ENCODE measurements at places on chromosomes 5 and 9.

DNA sequence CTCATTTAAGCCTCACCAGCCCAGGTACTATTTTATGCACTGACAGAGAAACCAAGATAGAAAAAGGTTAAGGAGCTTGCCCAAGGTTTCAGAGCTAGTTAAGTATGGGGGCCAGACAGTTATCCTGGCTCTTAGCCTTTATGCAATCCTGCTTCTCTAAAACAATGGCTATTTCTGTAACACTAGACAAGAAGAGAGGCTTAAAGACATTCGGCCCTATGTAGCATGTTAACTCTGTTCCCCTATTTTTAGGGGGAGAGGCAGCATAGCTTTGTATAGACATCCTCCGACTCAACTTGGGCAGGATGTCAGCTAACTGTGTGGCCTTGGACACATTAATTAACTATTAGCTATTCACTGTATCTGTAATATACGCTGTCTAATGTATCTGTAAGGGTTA is 54.6 kb downstream of the LHFPL2 start:
- peak; percentile 49 for DNase-seq

DNA sequence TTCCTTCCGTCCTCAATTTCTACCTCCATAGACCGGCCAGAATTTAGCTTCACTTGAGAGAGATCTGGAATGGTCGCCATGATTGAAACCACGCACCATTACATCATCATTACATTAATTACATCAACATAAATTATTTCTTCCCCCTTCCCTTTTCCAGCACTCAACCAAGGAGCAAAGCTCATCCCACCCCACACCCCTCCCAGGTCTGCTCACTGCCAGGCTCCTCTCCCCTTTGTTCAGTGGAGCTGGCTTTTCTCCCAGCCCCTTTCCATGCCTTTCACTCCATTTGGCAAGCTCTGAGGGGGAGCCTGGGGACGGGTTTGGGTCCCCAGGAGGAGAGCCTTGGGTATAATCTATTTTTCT is 8.4 kb downstream of the RACK1 start:
- DNase-seq, result no peak

GRCh38 chr5:132591145-132591544 is 34.4 kb downstream of the RAD50 start:
- no peak for DNase-seq

DNA sequence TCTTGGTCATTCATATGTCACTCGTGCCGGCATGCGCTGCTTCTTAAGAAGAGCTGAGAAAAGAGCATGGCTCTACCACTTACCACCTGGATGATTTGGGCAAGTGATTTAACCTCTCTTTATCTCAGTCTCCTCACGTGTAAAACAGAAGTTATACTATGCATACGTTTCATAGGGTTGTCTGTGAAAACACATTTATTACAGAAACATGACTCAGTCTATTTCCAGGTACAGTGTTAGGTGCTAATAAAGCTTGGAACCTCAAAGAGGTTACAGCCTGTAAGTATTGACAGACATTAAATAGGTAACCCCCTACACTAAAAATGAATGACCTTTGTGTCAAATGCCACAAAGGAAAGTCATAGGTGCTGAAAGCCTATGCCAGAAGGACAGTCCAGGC is 43.1 kb downstream of the MED27 start:
- no peak for DNase-seq

- no peak for DNase-seq
These were observed 353.9 kb upstream of the PAPPA start for GRCh38 chr9:115799734-115800133.

GRCh38 chr5:100877274-100877673 is 25.8 kb downstream of the ST8SIA4 start:
- peak; percentile 79 for DNase-seq

DNA sequence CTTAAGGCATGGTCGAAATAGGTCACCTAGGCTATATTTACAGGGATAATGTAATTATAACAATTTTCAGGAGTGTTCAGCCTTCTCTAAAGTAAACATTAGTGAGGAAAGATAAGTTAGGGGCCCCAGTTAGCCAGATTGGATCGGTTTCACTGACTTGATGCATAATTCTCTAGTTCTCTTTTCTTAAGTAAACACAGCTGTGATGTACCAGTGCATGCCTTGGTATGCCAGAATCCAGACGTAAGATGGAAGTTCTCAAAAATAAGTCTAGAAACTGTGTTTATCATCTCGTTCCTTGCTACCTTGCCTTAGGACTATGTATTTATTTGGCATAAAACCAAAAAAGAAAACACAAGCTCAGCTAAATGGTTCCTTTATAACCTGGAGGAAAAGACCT is 442.2 kb upstream of the CLINT1 start:
- no peak for DNase-seq

GRCh38 chr9:114169029-114169951 is 14.0 kb downstream of the COL27A1 start:
- no peak for DNase-seq

DNA sequence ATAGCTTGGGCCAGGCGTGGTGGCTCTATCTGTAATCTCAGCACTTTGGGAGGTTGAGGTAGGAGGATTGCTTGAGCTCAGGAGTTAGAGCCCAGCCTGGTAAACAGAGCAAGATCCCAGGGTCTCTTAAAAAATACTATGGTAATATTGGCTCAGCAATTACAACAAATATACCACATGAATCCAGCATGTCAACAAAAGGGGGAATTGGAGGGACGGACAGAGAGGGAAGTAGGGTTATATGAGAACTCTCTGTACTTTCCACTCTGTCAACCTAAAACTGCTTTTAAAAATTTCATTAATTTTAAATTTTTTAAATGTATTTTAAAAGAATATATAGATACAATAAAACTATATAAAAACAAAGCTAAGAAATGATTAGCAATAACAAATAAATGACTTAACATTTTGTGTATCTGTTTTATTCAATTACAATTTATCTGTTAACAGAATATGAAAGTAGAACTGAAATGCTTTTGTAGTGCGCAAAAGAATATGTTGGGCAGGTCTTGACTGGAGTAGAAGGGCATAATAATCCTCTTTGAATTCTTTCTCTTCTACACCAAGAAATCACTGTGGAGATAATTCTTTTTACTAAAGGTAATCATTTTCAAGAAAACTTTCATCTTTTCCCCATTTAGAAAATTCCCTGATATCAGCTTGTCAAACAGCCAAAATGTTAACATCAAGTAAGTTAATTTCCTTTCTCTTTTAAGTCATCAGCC is 12.9 kb upstream of the CDC42SE2 start:
- peak; percentile 72 for DNase-seq

GRCh38 chr5:81495286-81495685 is 101.4 kb upstream of the ACOT12 start:
- no peak for DNase-seq

DNA sequence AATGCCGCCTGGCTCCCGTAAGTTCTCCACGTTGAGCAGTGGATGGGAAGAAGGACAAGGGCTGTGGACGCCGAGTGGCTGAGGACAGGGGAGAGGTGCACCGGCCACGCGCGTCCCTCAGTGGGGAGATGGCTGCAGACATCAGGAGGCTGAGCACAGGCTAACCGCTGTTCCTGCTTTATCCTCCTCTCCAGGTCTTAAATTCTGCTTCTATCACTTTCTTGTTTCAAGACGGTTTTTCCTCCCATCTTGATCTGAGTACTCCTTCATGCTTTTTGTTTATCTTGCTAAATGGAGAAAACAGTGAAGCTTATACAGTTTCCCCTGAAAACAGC is 42.1 kb upstream of the SLC6A19 start:
- no peak for DNase-seq

DNA sequence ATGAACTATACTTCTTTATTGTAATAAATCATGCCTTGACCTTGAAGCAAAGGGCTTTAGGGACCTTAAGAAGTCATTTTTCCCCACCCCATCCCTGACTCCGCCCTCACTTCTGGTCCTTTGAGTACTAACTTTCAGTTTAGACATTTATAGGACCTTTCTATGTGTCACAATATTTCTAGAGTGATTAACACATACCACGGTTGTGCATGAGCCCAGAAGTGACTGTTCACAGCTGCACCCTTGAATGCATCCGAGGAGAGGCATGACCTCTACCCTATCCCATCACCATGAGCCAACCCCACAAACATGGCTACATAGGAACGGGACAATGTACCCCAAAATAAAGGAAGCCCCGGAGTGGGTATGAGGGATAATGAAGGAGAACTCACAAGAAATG is 160.3 kb downstream of the HSD17B3 start:
- peak; percentile 55 for DNase-seq

- DNase-seq, result no peak
These were observed 19.3 kb downstream of the SLIT3 start for GRCh38 chr5:169281625-169282024.

DNA sequence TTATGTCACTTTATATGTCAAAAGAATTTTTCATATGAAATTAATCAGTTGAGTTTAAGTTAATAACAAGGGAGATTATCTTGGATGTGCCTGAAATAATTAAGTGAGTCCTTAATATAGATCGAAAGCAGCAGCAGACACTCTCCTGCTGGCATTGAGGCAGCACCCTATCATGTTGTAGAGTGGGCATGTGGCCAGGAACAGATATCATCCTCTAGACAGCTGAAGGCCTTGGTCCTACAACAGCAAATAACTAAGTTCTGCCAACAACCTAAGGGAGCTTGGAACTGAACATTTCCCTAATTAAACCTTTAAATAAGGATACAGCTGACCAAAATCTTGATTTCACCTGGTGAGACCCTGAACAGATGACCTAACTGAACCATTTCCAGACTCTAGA is 25.8 kb upstream of the UGT3A1 start:
- no peak for DNase-seq

GRCh38 chr9:133014696-133015095 is 16.1 kb upstream of the GTF3C5 start:
- DNase-seq, result no peak

- DNase-seq, result no peak
These were observed 188.3 kb downstream of the GADD45G start for GRCh38 chr9:89793124-89793495.

DNA sequence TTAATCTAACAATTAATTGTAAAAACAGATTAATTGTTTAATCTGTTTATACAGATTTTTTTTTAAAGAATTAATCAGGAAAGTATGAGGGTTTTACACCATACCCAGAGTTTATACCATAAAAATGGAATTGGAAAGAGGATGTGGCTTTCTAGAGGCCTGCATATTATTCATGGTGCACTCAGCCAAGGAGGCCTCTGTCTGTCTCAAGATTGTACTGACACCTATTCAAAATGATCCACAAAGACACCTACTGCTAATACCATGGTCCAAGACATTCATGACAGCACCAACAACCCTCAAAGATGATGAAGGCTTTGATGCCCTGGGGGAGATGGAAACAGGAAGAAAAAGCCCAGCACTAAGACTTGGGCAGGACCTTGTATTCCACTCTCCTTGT is 58.1 kb upstream of the MAST4 start:
- no peak for DNase-seq

DNA sequence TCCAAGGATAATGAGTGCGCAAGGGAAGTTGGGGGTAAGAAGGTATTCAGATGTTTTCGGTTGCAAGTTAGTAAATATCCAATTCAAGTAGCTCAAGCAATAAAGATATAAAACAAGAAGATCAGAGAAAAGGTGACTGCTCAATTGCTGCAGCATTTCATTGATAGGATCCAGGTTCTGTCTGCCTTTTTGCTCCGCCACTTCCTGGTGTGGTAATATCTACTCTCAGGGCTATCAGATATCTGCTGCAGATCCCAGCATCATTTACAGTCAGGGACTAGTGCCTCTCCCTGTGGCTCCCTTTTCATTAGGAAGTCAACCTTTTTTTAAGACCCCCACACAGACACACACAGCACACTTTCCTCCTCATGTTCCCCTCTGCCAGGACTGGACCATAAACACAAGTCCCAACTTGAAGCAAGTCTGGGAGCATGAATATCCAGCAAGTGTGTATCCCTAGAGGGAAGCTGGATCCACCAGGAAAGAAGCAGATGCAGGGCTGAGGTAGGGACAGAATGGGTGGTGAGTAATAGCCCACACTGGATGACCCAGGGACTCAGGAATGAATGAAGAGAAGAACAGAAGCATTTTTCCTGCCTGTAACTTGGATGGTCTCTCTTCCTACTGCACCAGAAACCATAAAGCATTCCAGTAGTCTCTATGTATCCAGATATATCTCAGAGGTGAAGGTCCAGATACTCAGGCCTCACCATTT is 53.7 kb downstream of the ZNF622 start:
- no peak for DNase-seq

- peak; percentile 60 for DNase-seq
These were observed 4.8 kb upstream of the DPM2 start for GRCh38 chr9:127942216-127943010.

GRCh38 chr5:13580058-13580457 is 364.4 kb downstream of the DNAH5 start:
- DNase-seq, result no peak

GRCh38 chr5:175383350-175383749 is 60.6 kb downstream of the DRD1 start:
- DNase-seq, result no peak

DNA sequence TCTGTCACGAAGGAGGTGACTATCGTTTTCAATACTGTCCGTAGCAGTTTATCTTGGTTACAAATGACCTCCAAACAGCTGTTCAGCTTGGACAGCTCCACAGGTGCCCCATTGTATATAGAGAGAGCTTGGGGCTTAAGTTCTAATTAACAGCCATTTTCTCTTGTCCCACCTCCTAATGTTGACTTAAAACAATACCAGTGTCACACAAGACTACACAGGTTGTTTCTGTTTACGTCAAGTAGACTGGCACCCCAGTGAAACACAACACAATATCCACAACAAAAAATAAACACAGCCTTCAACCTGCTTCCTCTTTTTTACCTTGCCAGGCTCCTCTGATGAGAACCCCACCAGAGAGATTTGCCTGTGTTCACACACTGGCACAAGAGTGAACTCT is 39.8 kb upstream of the TLE1 start:
- no peak for DNase-seq

- DNase-seq, result no peak
These were observed 34.2 kb downstream of the NPR3 start for GRCh38 chr5:32745317-32745716.

DNA sequence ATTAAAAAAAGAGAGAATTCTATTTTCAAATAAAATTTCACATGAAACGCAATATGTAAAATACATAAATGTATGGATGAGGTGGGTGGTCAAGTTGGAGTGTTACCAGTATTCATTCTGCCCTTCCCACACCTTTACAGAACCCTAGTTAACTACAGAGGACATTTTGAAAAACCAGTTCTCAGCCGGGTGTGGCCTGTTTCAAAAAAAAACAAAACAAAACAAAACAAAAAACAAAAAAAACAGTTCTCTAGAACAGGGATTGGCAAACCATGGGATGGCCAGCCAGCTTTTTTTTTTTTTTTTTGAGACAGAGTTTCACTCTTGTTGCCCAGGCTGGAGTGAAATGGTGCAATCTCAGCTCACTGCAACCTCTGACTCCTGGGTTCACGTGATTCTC is 28.4 kb upstream of the HK3 start:
- no peak for DNase-seq

GRCh38 chr5:21802869-21803490 is 1050.2 kb downstream of the CDH12 start:
- peak; percentile 26 for DNase-seq

GRCh38 chr5:44332285-44332971 is 56.8 kb downstream of the FGF10 start:
- peak; percentile 52 for DNase-seq

DNA sequence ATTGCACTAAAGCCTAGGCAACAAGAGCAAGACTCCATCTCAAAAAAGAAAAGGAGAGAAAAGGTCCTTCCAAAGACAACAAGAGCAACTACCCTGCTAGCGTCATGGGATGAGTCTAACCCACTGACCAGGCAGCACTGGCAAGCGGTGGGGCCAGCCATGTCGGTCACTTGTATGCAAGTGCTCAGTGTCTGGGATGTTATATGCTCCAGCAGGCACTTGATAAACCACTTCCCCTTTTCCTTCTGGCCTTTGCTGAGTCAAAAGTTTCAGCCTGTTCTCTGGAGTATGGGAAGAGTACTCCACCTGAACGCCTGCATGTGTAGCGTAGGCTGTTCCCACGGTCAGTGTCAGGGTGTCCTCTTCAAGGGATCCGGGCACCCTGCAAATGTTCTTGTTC is 9.2 kb upstream of the MXD3 start:
- peak; percentile 79 for DNase-seq

Data from suppressor macrophage treated with lipopolysaccharide for 1 hour (primary cell).